ENCODE measurements at places on chromosomes 7 and 10.

GRCh38 chr10:43201545-43202131, 63.4 kb downstream of the CSGALNACT2 start:
- no peak for DNase-seq

GRCh38 chr10:127570036-127570435, 20.9 kb downstream of the NPS start:
- DNase-seq, result no peak

GRCh38 chr10:29671228-29671780, 36.5 kb upstream of the SVIL start:
- DNase-seq, result no peak

- no peak for DNase-seq
Observed at GRCh38 chr7:34430456-34430855, 227.6 kb upstream of the NPSR1 start.

DNA sequence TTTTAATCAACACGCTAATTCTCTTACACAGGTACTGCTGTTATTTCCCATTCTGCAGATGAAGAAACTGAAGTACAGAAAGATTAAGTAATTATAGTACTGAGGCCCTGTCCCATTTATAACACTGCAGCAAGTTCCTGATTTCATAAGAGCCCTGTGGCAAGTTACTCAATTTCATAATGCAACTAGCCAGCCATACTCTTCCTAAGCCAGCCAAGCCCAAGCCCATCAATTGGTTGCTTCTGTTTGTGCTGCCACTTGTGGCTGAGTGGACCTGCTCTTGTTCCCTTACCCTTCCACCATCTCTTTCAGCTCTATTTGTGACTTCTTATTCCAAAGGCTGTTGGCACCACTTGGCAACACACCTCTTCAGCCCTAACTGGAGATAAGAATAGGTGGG, 19.7 kb upstream of the PRPF18 start:
- DNase-seq, result no peak

DNA sequence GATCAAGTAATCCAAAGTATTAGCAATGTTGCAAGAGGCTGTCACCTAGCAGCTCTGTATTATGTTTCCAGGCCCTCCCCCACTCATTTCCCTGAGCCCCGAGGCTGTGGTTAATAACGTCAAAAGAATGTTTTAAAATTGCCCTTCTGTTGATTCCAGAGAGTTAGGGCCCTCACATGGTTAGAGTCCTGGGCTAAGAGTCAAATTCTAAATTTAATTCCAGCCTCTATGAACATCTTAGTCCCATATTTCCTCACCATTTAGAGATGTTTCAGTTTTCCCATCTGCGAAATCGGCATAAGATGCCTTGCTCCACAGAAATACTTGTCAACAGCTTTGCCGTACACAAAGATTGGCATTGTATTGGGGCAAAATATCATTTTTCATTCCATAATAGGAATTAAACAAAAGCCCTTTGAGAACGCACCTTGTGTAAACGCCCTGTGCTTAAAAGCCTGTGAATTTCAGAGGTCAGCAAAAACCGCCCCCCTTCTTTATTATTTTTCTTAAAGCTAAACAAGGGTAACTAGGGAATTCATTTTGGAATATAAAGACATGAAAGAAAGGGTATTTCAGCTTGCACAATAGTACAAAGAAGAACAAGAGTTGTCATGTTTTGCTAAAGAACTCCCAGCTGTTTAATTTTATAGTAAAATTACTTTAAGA, 135.8 kb downstream of the ARID5B start:
- no peak for DNase-seq
